ENCODE measurements at places on chromosomes 13 and 19.
A peak's percentile ranks its signal among the peaks of the same experiment; 100 is the strongest.

GRCh38 chr19:50327013-50327412 lies 2.2 kb downstream of the KCNC3 start:
- DNase-seq = no peak

DNA sequence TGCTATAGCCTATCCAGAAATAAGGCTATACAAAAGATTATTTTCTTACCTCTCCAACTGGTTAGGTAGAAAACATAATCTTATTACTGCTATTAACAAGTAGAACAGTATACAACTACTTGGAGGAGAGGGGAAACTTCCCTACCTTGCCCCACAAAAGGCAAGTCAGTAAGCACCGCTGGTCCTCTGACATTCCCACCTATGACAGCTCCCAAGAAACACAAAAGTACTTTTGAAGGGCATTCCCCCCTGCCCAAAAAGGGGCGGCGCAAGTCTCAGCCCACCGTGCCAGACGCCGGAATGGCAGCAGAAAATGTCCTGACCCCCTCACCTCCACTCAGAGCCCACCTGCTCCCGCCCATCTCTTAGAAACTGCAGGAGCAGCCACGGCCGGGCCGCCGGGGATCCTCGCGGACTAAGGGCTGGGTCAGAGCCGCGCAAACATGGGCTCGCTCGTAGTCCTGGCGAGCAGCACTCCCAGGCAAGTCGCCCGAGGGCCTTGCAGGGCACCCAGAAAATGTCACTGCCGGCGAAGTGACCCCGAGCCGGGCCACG lies 437 bp downstream of the SUCLA2 start:
- peak; percentile 9 for DNase-seq

DNA sequence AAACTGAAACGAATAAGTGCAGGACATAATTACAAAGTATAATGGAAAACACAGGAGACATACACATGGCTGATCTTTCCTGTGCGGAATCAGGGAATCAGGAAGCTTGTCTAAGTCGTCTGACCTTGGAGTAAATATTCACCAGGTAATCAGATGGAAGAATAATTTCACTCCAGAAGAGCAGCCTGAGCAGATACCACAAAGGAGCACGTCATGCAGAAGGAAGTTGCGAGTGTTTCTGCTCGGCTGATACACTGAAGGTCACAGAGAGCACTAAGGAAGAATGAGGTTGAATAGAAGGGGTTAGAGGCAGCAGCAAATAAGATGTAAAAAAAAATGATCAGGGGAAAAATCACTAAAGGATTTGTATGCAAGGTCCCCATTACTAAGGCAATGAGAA lies 122.3 kb upstream of the GPC6 start:
- DNase-seq = no peak

- no peak for DNase-seq
These were observed 3.7 kb upstream of the TRIM13 start for GRCh38 chr13:49993111-49993510.

GRCh38 chr13:34647379-34648150 lies 294.5 kb upstream of the NBEA start:
- DNase-seq = no peak

DNA sequence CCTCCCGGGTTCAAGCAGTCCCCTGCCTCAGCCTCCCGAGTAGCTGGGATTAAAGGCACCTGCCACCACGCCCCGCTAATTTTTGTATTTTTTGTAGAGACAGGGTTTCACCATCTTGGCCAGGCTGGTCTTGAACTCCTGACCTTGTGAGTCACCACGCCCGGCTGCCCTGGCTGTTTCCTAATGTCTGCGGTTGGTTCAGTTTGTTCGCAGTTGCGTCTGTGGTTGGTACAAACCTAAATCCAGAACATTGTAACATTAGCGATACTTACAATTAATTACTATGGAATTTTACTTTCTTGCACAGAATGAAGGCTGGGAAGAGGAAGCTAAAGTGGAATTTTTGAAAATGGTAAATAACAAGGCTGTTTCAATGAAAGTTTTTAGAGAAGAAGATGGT lies 38.1 kb downstream of the RNF17 start:
- no peak for DNase-seq

- no peak for DNase-seq
These were observed 32.1 kb downstream of the NEK5 start for GRCh38 chr13:52096748-52097147.

DNA sequence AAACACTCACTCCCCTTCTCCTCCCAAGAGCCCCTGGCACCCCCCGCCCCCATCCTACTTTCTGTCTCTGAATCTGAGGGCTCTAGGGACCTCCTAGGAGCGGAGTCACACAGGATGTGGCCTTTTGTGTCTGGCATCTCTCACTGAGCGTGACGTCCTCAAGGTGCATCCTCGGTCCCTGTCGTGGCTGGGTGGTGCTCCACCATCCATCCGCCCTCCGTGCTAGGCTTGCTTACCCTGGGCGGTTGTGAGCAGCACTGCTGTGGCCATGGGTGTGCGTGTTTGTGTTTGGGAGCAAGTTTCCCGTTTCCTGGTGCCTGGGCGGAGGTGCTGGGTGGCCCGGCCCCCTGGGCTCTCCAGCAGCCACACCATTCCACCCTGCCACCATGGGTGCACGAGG lies 12.2 kb downstream of the PLEKHJ1 start:
- DNase-seq = no peak

DNA sequence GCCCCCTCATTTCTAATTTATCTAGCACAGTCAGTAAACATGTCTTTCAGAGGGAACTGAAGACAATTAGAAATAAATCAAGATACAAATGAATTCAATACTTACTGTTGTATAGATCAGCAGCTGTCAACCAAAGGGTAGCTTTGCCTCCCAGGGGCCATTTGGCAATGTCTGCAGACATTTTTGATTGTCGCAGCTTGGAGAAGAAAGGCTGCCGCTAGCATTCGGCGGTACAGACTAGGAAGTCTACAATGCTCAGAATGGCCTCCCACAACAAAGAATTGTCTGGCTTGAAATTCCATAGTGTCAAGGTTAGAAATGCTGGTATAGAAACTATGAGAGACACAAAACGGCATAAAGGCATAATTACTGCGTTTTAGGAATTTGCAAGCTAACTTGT lies 91.6 kb downstream of the RGCC start:
- DNase-seq = no peak

- no peak for DNase-seq
These were observed 11.8 kb upstream of the ERFL start for GRCh38 chr19:41939861-41940730.

DNA sequence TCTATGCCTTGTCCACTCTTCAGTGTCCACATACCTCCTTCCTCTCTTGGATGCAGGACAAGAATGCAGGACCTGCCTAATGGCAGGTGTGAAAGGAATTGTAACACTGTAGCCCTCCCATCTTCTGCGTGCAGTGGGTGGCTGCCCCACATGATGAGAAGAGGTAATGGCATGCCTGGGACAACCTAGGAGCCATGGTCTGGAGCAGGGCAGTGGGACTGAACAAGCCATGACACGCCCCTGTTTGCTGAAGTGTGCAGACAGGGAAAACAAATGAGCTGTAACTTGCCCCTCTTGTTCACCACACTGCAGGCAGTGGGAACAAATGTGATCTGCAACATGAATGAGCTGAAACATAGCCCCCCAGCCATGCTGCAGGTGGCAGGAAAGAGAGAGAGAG lies 192.2 kb downstream of the PCDH17 start:
- DNase-seq = no peak

GRCh38 chr19:56866538-56866937 lies 26.0 kb upstream of the PEG3 start:
- no peak for DNase-seq

- DNase-seq = no peak
These were observed 4.2 kb upstream of the ZNF486 start for GRCh38 chr19:20162821-20163220.

- no peak for DNase-seq
These were observed 74.0 kb upstream of the DOCK9 start for GRCh38 chr13:99051768-99052455.

GRCh38 chr19:17036640-17037039 lies 10.0 kb upstream of the CPAMD8 start:
- no peak for DNase-seq

GRCh38 chr19:33208371-33208895 lies 14.3 kb downstream of the LRP3 start:
- DNase-seq = no peak

- DNase-seq = no peak
These were observed 27.4 kb downstream of the IRS2 start for GRCh38 chr13:109758937-109759480.

DNA sequence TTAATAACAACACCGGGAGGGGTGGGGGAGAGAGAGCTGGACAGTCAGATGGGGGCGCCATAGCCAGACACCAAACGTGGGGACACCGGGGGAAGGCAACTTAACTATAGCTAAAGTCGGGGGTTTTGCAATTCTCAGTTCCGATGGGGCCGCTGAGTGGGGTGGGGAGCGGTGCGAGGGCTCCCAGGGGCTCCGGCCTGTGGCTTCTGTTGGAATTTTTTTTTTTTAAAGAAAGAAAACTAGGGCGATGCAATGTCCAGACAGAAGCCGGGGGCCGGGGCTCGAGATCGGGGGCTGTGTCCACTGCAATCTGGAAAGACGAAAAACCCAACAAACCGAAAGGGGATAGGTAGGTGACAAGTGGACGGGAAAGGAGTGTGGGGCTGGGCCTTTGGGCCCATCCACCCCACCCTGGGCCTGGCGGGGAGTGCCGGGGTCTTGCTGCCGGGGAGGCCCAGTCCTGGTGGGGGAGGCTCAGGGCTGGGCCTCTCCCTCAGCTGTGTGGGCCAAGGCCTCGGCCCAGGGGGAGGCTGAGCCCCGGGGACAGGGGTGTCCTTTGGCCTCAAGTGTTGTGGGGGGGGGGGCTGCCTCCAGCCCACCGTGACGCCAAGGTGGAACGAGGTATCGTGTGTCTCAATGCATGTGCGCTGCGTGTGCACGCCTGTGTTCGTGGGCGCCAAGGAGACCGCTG lies 17.3 kb downstream of the PRKCSH start:
- DNase-seq = no peak

DNA sequence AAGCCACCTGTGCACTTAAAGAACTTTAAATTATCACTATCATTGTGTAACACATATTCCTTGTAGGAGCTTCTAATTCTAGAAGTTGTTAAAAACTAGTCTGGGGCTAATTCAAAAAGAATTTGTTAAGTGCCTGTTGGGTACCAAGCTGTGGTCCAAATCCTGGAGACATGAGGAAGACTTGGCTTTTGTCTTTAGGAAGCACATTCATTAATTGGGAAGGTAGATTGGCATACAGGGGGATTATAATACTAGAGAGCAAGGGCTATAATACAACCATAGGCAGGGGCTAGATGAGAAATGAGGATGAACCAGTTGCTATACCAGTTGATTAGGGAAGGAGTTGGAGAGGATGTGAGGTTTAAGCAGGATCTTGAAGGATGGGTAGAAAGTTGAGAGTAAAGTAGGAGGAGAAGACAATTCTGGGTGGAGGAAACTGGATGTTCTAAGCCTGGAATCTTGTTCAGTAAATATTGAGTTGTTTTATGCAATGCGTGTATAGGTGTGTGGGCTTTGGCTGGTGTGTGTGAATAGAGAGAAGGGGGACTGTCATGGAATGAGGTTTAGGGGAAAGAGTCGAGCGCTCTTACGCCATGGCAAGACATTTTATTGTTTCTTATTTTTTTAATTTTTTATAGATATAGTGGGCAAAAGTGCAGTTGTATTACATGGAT lies 350.1 kb downstream of the GPC5 start:
- no peak for DNase-seq

DNA sequence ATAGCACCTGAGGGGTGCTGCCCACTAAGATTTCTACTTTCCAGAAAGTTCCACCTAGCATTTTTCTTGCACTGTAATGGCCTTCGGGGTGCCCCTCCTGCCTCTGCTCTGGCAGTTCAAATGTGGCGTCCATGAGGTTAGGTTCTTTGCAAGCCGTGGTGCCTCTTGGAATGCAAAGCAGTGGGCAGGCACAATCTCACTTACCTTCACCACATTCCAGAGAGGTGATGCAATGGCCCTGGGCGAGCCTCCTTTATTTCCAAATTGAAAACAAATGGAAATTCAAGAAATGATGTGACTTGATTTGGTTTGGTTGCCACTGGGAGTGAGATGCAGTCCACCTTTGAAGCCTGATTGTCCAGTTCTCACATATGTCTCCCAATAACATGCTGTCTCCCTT lies 46.9 kb downstream of the FGF9 start:
- no peak for DNase-seq

GRCh38 chr19:6059396-6059947 lies 50.8 kb downstream of the RFX2 start:
- DNase-seq = no peak

DNA sequence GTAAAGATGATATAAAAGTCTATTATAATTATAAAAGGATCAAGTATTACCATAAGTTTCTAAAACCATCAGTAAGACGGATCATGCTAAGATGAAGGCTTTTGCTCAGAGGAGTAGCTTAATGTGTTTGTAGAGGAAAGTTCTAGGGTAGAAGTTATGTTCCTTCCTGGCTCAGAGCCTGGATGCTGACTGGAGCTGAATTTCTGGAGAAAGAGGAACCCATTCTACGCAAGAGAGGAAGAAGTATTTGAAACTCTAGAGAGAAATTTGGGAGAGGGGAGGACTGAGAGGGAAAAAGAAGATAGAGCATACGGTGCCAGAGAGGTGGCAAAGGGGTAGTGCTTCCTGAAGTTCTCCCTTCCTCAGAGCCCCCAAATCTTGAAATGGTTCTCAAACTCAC lies 51.4 kb upstream of the SGCG start:
- DNase-seq = no peak

DNA sequence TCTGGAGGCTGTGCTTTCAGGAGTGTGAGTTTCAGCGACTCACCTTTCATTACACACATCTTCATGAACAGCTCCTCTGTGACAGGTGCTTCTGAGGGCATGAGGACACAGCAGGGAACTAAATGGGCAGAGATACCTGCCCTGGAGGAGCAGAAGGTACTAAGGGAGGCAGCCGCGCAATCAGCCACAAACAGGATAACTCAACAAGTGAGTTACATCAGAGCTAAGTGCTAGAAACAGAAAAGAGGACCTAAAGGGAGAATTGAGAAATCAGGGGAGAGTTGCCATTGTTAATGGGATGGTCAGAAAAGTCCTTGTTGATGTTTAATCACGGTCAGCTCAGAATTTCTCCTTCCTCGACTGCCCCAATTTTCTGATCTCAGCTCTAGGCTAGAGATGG lies 42.5 kb downstream of the SYDE1 start:
- DNase-seq = no peak

GRCh38 chr19:3721131-3721886 lies 13.1 kb downstream of the TJP3 start:
- DNase-seq = peak; percentile 83

DNA sequence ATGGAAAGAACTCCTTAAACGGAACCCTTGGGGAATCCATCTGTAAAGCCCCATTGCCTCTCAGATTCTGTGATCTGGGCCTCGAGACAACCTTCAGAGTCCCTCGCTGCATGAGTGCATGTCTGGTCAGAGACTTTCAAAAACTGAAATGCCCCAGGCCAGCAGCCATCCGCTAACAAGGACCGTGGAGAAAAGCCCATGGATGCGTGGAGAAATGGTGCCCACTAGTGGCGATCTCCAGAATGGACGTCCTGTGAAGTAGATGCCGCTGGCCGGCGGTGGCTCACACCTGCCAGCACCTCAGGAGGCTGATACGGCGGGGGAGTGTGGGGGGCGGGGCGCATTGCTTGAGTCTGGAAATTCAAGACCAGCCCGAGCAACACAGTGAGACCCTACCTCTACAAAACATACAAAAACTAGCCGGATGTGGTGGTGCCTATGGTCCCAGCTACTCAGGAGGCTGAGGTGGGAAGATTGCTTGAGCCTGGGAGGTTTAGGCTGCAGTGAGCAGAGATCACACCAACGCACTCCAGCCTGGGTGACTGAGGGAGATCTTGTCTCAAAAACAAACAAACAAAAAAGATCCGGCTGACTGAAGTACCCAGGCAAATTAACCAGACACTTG lies 7.9 kb upstream of the CDC16 start:
- DNase-seq = peak; percentile 91
